ENCODE measurements at places on chromosomes 12 and 14. TPM values are rescaled to one million over a fixed set of nuclear protein-coding genes. Genes with fewer than 3 reads are reported as not detected.

The BIN2 gene
- total RNA-seq: not detected

The ANKRD33 gene
- total RNA-seq: not detected

The HOTAIR gene
- 0.49 TPM for total RNA-seq

The CYP46A1 gene
- total RNA-seq: under 0.01 TPM

The COCH gene
- 3.4 TPM for total RNA-seq

The GOLGA5 gene
- total RNA-seq: 25.2 TPM

The SMARCC2 gene
- total RNA-seq: 49.7 TPM

The TIMELESS gene
- total RNA-seq: 33.7 TPM

The BRMS1L gene
- 1.8 TPM for total RNA-seq

The OAS2 gene
- total RNA-seq: not detected

The RFLNA gene
- 8.6 TPM for total RNA-seq

The RBM23 gene
- 54.6 TPM for total RNA-seq

The TDRD9 gene
- total RNA-seq: 0.76 TPM

The KCNK10 gene
- not detected for total RNA-seq

The AQP6 gene
- under 0.01 TPM for total RNA-seq

The TAS2R31 gene
- total RNA-seq: 0.51 TPM

The AMN gene
- total RNA-seq: not detected

The KRT85 gene
- not detected for total RNA-seq

The NPFF gene
- 1.5 TPM for total RNA-seq
